Iris pigment epithelial cell (primary cell): ENCODE measurements at places on chromosomes 1 and 21.

DNA sequence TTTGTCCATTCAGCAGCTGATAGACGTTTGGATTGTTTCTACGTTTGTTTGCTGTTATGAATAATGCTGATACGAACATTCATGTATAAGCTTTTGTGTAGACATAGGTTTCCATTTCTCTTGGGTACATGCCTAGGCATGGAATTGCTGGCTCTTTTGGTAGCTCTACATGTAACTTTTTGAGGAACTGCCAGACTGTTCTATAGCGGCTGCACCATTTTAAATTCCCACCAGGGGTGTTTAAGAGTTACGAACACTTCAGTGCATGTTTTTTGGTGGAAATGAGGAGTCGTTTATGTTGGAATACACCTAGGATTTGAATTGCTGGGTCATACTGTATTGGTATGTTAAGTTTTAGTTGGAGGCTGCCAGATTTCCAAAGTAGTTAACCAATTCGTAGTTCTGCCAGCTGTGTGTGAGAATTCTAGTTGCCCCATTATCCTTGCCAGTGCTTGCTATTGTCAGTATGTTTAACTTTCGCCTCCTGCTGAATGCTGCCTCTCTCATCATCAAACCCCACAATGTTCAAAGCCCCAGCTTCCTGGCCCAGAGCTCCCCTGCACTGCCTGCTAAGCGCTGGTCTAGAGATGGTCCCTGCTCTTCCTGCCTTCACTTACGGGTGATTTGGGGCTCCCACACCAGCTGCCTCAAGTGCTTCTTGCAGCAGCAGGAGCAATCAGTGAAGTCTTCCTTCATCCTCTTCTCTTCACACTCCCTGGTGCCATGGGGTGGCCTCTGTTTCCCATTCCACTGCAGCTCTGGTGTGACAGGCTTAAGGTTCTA, 81.0 kb downstream of the MAN1C1 start:
- DNase-seq, result no peak

DNA sequence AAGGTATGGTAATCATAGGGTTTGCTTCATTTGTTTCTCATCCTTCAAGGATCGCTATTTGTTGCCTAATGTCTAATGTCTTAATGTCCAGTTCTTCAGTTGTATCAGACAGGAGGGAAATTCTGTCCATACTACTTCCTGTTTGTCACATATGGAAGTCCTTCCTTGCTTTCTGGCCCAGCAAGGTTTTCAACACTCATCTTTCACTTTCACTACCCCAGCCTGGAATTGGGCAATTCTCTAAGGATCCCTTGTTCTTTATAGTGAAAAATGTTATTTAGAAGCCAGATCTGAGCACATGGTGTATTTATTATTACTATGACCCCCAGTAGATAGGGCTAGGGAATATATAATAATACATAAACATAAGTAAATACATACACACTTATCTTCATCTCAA, 50.6 kb upstream of the SLC35A3 start:
- peak; percentile 17 for DNase-seq

GRCh38 chr1:200386416-200386815, 23.4 kb downstream of the ZNF281 start:
- no peak for DNase-seq

- no peak for DNase-seq
Observed at GRCh38 chr1:36881541-36881940, 152.8 kb downstream of the GRIK3 start.

DNA sequence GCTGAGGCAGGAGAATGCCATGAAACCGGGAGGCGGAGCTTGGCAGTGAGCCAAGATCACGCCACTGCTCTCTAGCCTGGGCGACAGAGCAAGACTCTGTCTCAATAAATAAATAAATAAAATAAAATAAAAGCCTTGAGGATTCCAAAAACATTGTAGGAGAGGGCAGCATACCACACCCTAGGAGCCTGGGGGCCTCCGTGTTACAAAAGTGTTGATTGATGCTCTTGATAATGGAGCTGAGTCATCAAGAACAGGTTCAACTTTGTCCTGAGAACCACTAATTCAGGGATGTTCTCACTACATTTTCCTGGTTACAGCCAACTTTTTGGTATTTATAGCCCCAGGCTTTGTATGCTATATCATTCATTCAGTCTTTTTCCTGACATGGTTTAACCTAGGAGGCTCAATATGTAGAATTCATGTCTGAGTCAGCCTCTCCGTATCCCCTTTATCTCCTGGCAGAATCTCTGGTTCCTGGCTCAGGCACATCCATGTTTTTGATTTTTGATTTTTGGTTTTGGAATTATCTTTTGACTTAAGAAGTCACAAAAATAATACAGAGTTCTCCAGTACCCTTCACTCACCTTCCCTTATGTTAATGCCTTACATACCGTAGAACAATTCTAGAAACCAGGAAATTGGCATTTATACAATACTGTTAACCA, 69.4 kb downstream of the LRRC8D start:
- DNase-seq, result peak; percentile 80
